Immature natural killer cell (primary cell): ENCODE measurements at places on chromosomes 7 and 10.

DNA sequence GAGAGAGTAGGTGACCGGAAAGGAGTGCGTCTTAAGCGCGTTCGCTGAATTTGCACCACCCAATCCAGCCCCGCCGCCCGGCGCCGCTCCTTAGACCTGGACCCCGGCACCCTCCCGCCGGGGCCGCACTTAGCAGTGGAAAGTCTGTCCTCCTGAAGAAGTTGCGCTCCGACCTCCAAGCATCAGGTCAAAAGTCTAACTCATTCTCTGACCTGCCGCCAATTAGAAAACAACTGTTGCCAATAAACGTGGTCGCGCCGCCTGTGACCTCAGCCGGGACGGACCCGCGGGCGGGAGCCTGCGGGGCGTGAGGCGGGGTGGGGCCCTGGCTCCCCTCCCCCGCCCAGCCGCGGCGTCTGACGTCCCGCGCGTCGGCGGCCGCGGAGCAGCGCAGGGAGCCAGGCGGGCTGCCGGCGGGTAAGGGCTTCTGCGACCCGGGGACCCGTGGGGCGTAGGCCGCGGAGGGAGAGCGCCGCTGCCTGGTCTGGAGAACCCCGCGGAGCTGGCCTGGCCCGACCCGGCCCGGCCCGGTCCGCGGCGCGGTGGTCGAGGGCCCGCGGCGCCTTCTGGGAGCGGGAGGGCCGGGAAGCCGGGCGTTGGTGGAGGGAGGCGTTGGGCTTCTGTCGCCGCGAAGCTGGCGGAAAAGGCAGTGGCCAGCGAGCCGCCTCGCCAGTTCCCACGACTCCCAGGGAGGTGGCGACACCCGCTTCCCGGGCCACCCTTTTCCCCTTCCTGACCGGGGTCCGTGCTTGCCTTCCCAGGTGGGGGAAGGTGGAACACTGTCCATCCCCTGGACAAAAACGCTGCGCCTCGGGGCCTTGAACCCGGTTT is at the start of gene BCAP29:
Gene BCAP29 (plus strand): TSS at position 362 of the 831 bp plus-strand sequence. CDS start 527 bp downstream, outside the sequence.
- peak; percentile 77 for DNase-seq

- no peak for DNase-seq
These were observed 14.7 kb upstream of the PNLIPRP2 start for GRCh38 chr10:116606061-116606483.

DNA sequence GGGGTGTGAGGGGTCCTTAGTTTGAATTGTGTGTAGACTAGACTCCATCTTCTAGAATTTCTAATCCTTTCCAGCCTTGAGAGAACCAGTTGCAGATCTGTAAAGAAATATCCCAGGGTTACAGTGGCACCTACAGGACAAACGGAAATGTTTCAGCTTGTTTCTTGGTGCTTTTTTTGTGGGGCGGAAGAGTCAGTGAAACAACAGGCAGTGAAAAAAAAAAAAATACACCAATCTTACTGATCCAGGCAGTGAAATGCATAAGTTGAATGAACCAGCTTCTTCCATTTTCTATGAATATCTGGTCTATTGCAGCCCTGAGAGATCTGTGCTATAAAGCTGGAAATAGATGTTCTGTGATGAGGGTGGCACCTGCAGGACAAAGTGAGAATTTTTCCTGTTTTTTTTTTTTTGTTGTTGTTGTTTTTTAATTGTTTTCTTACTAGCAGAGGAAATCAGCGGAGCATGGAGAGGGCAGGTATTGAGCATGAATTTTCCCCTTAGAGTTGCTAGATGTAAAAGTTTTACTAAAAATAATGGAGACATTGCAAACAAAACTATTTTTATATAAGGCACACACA is 81.9 kb upstream of the DYNC1I1 start:
- peak; percentile 43 for DNase-seq

GRCh38 chr10:107657851-107658250 is 493.3 kb upstream of the SORCS1 start:
- no peak for DNase-seq

GRCh38 chr10:16192337-16192736 is 244.5 kb upstream of the PTER start:
- DNase-seq = no peak
